Lung (tissue), 17 donors: ENCODE measurements at places on chromosomes 2 and 18. TPM values are rescaled to one million over a fixed set of nuclear protein-coding genes. Genes with fewer than 3 reads are reported as not detected.

IGFBP2 gene
- polyA plus RNA-seq = 86.4 TPM

SERPINB5 gene
- 0.45 TPM for polyA plus RNA-seq

GRP gene
- polyA plus RNA-seq = 3.4 TPM

HOXD4 gene
- polyA plus RNA-seq = 0.12 TPM

DCDC2C gene
- not detected for polyA plus RNA-seq

STARD6 gene
- not detected for polyA plus RNA-seq

MTHFD2 gene
- polyA plus RNA-seq = 88.1 TPM

PAX8 gene
- polyA plus RNA-seq = 3.8 TPM

ADGRF3 gene
- polyA plus RNA-seq = 3.9 TPM

FOXI3 gene
- not detected for polyA plus RNA-seq

CYP27A1 gene
- polyA plus RNA-seq = 65.3 TPM

IL1RL1 gene
- 62.4 TPM for polyA plus RNA-seq

KIF5C gene
- 0.22 TPM for polyA plus RNA-seq

TYMS gene
- 5.8 TPM for polyA plus RNA-seq

MYOM1 gene
- polyA plus RNA-seq = 0.61 TPM

TWIST2 gene
- polyA plus RNA-seq = 14.8 TPM

RPIA gene
- 18.4 TPM for polyA plus RNA-seq

GKN2 gene
- 429 TPM for polyA plus RNA-seq

GPR39 gene
- polyA plus RNA-seq = 5.8 TPM

ANKRD29 gene
- 60.9 TPM for polyA plus RNA-seq

UGT1A9 gene
- not detected for polyA plus RNA-seq

SETBP1 gene
- polyA plus RNA-seq = 2.6 TPM

NT5C1B gene
- not detected for polyA plus RNA-seq

INO80B gene
- polyA plus RNA-seq = 72.3 TPM

HK2 gene
- 18.9 TPM for polyA plus RNA-seq

SERPINB3 gene
- polyA plus RNA-seq = 29.0 TPM

NGEF gene
- polyA plus RNA-seq = 0.35 TPM

GALR1 gene
- not detected for polyA plus RNA-seq

LAPTM4A gene
- polyA plus RNA-seq = 155 TPM

SLC4A5 gene
- polyA plus RNA-seq = 2.5 TPM

GPBAR1 gene
- 3.3 TPM for polyA plus RNA-seq

CYBRD1 gene
- polyA plus RNA-seq = 76.7 TPM

INO80D gene
- 3.2 TPM for polyA plus RNA-seq

POTEJ gene
- polyA plus RNA-seq = not detected

OTOS gene
- not detected for polyA plus RNA-seq

DLX2 gene
- polyA plus RNA-seq = not detected

GALNT14 gene
- polyA plus RNA-seq = 0.85 TPM

LAMA3 gene
- polyA plus RNA-seq = 22.8 TPM

RGPD4 gene
- polyA plus RNA-seq = not detected

HOXD12 gene
- polyA plus RNA-seq = not detected

FAM124B gene
- 0.71 TPM for polyA plus RNA-seq

VWC2L gene
- 0.01 TPM for polyA plus RNA-seq

NAPG gene
- 15.1 TPM for polyA plus RNA-seq

SRD5A2 gene
- polyA plus RNA-seq = 0.35 TPM

SKA1 gene
- polyA plus RNA-seq = 0.57 TPM

DPYSL5 gene
- polyA plus RNA-seq = not detected

MARCO gene
- polyA plus RNA-seq = 114 TPM

SCN7A gene
- polyA plus RNA-seq = 7.5 TPM

CNDP1 gene
- polyA plus RNA-seq = 0.10 TPM

SS18 gene
- polyA plus RNA-seq = 40.8 TPM
